IPS DF 19.7 (cell line): ENCODE measurements at places on chromosomes 5 and 9.

DNA sequence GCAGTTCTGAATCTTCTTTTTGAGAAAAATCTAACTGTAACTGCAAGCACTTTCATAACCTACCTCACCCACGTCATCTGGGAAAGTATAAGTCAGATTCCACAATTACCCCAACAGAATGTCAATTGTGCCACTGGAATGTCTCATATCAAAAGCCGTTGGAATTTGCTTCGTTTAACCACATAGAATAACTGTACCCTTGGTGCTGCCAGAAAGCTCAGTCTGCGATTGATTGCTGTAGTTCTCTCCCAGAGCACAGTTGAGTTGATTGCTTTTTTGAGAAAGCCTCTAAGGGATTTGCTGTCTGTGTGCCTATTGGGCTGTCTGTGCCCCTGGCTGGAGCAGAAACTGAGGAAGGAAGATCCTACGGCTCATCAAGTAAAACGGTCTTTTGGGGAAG, 583.6 kb downstream of the TMEM38B start:
- no peak for DNase-seq

DNA sequence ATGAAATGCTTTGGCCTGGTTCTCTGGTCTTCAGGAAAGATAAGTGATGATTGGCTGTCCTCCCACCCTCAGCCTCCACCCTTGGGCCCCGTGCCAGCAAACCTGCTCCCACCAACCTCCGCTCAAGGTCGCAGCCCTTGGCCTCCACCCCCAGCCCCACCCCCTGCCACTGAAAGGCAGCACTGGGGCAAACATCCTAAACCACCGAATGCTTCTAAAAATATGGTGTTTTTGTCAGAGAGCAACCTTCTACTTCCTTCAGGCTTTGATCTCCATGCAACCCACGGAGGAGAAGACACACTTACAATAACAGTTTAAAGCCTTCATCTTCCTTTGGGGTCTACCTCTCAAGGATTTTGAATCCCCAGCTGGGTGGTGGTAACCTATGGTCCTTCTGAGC, 24.0 kb upstream of the TCF7 start:
- no peak for DNase-seq

DNA sequence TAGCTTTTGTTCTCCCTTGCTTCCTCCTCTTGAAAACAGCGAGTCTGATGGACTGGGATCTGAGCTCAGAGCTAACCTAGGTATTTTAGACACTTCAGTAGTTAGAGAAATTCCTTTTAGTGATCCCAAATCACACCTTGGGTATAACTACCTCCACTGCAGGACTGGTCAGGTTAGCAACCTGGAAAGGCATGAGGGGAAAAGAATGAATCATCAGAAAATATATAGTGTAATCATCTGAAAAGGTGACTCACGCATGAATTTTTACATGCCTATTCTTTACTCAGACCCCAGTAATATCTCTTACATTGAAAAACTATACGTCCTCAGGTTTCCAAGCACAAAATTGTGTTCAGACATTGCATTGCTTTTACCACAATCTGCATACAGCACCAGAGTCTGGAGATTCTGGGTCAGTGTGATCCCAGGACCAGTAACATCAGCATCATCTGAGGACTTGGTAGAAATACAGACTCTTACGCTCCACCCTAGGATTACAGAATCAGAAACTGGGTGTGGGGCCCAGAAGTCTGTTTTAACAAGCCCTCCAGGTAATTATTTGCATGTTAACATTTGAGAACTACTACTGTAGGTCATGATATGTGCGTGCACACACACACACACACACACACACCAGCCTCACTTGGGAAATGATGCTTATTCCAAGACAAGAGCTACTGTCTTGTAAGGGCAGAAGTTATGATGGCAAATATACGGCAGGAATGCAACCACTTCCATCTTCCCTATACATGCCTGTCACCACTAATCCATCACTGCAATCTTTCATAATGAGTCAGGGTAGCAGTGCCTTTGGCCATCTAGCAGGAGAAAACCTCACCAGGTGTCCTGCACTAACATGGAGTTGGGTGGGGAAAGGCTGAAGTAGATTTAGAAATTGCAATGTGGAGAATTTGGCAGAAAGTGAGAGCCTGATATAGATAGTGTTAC, 271.6 kb upstream of the MAP3K1 start:
- no peak for DNase-seq

DNA sequence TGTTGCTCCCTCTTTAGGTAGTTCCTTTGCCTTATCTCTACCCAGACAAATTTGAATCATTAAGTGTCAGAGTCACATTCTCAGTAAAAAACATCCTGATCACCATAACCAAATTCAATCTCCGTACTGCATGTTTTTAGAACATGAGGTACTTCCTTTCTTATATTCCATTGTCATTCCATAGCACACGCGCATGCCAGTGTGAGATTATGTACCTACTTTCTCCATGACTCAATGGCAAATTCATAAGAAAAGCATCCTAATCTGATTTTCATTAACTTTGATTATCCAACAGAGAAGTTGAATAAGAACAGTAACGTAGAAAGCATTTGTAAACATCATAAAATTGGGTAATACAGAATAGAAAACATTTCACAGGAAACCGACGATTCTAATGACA, 1118.6 kb upstream of the CDH9 start:
- no peak for DNase-seq

DNA sequence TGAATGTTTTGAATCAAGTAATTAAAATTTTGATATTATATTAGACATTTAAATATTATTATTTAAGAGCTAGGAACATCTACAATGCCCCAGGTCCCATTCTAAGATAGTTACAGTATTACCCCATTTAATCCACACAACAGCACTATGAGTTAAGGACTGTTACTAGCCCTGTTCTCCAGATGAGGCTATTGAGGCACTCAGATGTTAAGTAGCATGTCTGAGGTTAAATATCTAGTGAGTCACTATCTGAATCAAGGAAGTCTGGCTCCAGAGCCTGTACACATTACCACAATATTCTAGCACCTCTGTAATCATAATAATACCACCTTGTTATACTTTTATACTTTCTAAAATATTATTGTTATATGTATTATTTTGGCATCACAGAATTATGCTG, 304.6 kb downstream of the PDE4D start:
- DNase-seq, result no peak

DNA sequence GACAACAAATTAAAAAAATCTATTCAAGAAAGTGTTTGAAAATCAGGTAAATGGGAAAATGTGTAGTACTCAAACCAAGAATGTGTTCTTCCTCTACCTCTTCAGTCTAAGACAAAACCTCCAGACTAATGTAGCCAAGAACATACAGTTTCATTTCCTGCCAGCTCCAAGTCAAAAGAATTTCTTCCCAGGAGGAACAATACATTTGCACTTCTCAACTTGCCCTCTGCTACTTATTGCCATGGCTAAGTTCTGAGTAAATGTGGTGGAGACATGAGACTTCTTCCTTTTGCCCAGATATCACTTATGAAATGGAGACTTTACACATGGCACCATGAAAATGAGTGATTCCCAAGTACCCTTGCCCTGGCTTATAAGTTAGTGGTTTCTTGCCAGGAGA, 2112.2 kb upstream of the C9orf72 start:
- DNase-seq, result no peak

DNA sequence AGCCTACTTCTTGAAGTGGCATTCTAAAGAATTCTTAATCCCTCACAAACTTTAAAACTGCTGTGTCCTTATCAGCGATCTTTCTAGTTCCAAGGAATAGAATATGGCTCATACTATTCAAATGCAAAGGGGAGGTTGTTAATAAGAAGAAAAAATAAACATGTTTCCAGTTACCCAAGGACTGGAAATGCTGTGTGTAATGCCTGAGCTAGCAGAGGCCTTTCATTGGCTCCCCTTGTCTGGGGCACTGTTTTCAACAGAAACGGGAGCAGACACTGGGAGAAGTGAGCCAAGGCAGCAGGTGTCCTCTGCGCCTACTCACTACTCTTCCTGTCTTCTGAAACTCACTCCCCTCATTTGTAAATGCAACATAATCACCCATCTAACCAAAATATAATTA, 253.0 kb downstream of the MARCHF11 start:
- DNase-seq, result no peak

- no peak for DNase-seq
These were observed 9.8 kb upstream of the GADD45G start for GRCh38 chr9:89594811-89595550.

GRCh38 chr9:128001151-128001778, 20.5 kb upstream of the EEIG1 start:
- no peak for DNase-seq

DNA sequence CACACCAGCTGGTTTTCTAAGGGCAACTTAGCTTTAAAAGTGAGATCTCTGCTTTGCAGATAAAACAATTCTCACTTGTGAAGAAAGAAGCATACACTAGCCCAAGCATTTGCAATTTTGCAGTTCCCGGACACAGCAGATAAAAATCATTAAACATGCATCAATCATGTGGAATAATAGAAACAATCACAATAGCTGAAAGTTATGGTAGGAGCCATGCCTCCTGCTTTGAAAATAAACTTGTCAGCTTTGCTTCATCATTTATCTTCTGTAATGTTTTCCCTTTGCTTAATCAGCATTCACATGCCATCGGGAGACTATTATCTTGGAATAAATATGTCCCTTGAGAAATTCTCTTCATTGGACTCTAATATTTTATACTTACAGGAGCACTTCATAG, 60.3 kb upstream of the DAB2 start:
- no peak for DNase-seq

GRCh38 chr9:98977246-98977714, 33.6 kb downstream of the COL15A1 start:
- DNase-seq, result no peak

GRCh38 chr5:172556971-172557461, 84.0 kb upstream of the NEURL1B start:
- DNase-seq, result no peak

DNA sequence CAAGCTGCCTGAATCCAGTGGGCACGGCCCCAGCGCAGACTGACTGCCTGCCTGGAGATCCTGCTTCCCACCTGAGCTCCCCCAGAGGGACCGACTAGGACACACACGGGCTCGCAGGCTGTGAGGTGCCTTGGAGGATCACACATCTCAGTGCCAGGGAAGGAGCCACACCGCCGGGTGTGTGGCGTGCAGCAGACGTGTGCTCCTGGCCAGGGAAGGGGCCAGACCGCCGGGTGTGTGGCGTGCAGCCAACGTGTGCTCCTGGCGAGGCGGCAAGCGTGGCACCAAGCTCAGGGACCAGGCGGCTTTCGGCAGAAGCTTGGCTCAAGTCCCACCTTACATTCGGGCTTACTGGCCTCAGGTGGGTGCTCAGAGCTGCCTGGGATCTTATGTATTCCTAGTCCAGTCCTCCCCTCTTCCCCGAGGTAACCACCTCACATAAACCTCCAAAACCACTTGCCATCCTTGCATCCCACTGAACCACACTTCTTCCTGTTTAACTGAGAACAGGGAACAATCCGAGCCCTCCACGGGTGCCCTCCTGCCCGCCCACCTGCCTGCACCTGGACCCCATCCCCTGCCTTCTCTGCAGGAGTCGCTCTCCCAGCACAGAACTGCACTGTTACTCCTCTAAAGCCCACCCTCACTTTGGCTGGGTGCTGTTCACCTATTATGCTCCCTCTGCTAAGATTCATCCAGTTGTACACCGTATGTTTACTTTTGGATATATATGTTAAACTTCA, 22.4 kb upstream of the MRNIP start:
- DNase-seq, result no peak

DNA sequence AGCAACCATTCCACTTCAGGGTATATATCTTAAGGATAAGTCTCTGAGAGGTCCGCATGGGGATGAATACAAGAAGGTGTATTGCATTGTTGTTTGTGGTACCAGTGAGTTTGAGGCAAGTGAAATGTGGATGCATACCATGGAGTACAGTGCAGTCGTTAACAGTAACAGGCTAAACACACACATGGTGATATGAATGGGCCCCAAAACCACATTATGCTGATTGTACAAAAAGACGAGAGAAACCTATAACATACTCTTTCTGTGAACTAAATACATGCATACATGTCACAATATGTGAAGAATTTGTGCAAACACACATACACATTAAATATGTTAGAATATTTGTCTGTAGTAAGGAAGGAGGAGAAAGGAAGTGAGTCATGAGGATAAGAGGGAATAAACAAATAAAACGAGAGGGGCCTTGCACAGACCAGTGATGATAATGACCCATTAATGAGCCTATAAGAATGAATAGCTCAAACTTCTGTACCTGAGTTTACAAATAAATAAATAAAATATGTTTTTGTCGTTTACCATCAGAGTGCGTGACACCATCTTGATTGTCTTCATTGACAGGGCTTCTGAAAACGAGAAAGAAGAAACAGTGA, 66.5 kb upstream of the RICTOR start:
- DNase-seq, result no peak

GRCh38 chr5:98263084-98263483, 510.4 kb upstream of the RGMB start:
- DNase-seq, result no peak

DNA sequence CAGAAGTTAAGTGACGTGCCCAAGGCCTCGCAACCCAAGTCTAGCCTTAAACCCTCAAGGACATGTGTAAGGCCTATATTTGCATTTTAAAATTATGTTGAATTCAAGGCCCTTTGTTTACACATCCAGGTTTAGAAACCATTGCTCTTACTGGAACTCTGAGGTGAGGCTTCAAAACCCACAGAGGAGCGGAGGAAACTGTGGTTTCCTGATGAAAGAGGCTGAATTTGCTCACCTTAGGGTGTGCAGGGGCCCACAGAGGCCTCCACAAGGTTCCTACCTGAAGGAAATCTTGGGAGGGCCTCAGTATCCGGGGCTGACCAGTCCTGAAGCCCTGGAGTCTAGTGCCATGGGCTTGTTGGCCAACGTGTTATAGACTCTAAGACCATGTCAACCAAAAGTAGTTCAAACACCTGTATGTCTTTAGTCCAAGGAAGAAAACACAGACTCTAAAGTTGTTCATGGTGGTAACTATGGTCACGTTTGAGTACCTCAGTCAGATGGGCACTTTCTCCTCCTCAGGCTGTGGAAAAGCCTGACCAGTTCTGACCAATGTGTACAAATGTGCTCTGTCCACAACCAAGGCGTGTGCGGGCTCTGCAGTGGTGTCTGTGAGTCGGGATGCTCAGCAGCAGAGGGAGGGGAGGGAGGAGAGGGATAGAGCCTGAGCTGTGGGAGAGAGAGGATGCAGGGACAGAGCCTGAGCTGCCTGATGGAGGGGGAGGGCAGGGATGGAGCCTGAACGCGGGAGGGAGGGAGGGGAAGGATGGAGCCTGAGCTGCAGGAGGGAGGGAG, 124.6 kb upstream of the ERCC6L2 start:
- DNase-seq, result no peak

- no peak for DNase-seq
These were observed 185.5 kb downstream of the OLFM1 start for GRCh38 chr9:135273008-135273407.

- DNase-seq, result no peak
These were observed 376.1 kb downstream of the BRINP1 start for GRCh38 chr9:118992813-118993794.

DNA sequence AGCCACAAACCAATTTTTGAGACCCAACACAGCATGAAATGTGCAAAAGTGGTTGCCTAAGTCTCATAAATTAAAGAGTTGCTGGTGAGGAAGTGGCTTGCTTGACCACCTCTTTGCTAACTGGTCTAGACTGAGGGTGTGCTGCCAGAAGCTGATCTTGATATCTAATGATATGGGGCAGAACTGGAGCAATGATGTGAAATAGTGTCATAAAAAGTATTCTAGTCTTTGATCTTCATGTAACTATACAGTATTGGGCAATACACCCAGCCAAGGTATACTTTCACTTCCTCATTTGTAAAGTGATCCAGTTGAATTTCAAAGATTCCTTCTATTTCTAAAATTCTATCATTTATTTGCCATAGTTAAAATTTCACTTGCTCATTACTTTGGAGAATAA, 5.9 kb upstream of the YTHDC2 start:
- no peak for DNase-seq
